ENCODE measurements at places on chromosomes 7 and 10.

DNA sequence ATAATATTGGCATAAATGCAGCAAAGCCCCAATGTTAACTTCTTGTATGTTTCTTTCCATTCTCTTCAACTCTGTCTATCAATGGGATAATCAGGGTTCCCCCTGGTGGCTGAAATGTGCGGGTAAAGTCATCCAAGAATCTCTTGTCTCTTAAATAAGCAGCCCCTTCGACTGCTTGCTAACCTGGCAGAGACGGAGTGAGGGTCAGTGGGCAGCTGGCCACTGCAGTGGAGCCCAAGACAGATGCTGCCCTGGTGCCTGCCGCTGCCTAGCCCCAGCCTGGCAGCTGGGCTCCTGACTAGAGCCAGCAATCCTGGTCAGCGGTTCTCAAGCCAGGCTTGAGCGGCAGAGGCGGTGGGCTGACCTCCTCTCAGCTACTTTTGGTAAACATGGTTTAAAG, 248.9 kb downstream of the COBL start:
- DNase-seq: peak; percentile 25

- DNase-seq: no peak
Observed at GRCh38 chr7:156764766-156765165, 124.2 kb downstream of the RNF32 start.

DNA sequence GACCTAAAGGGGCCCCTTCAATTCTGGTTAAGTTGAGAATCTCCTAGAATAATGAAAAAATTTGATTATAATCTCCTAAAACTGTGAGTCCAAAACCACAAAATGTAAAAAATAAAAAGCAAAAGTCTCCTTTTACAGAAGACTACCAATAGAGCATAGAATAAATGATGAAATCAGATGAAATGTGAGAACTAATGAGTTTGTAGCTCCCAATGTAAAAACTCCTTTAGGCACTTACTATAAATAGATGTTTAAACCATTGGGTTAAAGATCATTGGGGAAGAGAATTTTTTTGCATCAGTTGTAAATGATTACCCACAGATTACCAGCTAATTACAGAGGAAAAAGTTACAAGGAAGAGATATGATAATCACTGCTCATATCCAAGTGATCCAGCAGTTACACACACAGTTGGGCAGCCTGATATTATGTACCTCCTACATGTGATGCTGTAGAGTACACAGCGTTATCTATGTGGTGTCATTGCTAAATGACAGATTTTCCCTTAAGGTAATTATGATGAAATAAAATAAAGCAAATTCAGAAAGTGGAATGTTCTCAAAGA, 282.7 kb upstream of the SEMA3D start:
- no peak for DNase-seq

DNA sequence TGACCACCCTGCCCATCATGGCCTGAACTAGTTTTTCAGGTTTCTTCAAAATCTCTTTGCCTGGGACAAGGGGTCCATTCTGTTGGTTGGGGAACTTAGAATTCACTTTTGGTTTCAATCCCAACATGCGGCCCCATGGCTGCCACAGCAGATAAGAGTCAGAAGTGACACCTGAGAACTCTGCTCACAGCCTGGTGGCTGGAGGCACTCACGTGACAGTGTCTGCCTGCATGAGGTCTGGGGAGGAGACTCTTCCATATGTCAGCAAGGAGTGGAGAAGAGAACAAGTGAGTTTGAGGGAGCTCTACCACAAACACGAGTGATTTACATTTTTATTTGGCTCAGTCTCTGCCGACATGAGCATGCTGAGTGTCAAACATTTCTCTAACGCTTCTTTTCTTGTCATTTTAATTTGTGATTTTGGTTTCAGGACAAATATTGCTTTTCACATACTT, 370.4 kb downstream of the TNS3 start:
- DNase-seq: no peak

- no peak for DNase-seq
Observed at GRCh38 chr7:70142247-70142932, 544.1 kb downstream of the AUTS2 start.

DNA sequence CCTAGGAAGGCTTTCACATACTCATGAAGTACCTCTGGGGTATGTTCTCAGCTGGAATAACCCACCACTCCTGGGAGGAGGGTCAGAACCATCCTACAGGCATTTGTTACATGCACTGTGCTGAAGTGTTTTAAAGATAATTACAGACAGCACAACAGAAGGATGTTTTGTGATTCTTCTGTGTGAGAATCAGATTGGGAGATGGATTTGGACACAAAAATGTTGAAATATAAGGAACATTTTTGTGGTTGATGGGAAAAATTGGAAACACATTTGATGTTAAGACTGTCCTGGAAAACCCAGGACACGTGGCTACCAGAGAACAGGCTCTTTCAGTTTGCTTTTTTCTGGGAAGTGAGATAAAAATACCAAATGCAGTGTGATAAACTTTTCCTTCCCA, 61.4 kb downstream of the BICC1 start:
- DNase-seq: no peak

DNA sequence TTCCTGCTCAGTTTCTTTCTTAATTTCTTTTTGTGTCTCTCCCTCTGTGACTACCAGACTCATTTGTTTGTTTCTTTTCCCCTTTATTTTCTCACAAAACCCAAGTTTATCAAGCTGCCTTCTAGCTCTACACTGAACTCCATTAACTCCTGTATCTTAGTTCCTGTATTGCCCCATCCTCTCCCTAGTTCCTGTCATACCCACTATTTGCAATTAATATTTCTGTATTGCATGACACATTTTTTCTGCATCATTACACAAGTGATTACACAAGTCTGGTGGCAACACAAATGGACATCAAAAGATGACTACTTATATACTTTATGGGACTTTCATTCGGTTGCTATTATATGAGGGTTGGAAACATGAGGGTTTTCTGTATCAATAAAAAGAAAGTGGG, 26.9 kb upstream of the OR9A4 start:
- no peak for DNase-seq
